ENCODE measurements at places on chromosomes 7 and 10. TPM values are rescaled to one million over a fixed set of nuclear protein-coding genes. Genes with fewer than 3 reads are reported as not detected.

PIP gene
- total RNA-seq = not detected

DNA sequence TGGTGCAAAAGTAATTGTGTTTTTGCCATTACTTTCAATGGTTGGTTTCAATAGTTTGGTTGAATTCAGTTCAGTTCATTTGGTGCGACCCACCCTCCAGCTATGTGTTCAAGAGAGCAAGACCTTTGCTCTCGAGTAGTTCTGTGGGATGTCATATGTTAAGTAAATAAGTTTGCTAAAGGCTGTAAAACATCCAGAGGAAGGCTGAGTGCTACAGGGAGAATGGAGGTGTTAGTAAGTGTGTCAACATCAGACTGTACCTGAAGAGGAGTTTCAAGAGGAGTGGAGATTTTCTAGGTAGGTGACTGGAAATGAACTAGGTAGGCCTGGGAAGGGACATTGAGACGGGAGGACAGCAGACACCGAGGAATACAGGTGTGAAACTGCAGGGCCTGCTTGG is 147.7 kb downstream of the SH2D4B start:
- DNase-seq = no peak

GRCh38 chr10:12542133-12542670 is 192.9 kb downstream of the CAMK1D start:
- no peak for DNase-seq

HMX3 gene
- not detected for total RNA-seq

DNA sequence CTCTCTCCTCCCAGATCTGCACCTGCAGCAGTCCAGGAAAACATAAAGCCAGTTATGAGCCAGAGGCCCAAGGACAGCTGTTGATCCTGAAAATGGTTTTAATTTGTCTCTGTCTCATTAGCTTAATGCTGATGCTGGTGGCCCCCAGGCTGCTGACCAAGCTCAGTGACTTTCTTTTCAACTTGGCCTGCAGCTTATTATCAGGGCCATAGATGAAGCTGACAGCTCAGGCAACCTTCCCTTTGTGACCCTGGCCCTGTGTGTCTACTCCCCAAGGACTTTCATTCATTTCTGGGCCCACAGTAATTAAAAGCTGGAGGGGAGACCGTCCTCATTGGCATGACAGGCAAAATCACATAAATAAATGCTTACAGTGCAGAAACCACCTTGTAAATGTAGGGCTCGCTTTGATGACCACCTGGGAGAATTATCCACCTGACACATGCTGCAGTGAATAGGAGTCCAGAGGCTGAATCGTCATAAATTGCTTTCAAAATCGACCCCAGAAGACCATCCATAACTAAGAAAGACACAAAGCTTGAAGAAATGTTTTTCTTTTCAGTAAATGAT is 138.5 kb downstream of the NPY start:
- no peak for DNase-seq

DNA sequence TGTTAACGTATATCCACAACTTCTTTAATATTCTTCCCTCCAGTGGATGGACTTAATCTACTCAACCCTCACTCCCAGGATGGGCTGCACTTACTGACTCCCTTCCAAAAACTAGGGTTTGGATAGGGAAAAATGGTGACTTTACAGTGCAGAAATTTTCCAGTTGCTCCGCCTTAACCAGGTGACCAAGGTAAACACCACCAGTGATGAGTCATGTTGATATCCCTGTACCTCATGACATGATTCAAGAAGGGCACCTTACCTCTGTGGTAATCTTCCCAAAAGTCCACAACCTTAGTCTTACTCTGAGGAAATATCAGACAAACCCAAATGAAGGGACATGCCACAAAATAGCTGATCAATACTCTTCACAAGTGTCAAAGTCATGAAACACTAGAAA is 3.5 kb upstream of the GSTK1 start:
- DNase-seq = no peak
